Stimulated activated CD4-positive, alpha-beta T cell treated with anti-CD3 and anti-CD28 coated beads, Interleukin-15, amount 100 ng/mL, for 48 hours (primary cell): ENCODE measurements at places on chromosomes 5 and 9.

GRCh38 chr9:86353655-86354010 is 577 bp downstream of the TUT7 start:
- no peak for DNase-seq

DNA sequence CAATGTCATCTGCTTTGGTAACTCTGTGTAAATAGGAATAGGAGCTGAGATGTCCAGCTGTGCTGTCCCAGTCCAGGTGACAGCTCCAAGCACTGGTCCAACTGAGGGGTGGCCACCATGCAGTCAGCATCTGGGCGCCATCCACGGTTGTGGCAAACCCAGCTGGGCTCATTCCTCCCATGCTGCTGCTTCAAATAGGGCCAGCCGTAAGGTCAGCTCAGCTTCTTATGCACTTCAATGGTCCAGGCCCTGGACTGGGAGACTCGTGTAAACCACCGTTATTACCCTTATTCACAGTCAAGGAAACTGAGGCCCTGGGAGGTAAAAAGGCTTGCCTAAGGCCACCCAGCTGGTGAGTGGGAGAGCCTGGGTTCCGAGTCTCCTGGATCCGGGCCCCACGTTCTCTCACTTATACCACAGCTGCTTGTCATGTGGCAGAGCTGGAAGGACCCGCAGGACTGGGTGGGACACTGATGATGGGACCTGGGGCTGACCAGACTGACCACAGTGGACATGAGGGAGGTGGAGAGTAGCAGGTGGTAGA is 38.7 kb upstream of the ANGPTL2 start:
- DNase-seq = no peak

GRCh38 chr9:113622600-113623400 is 159.3 kb downstream of the RGS3 start:
- DNase-seq = peak; percentile 87

DNA sequence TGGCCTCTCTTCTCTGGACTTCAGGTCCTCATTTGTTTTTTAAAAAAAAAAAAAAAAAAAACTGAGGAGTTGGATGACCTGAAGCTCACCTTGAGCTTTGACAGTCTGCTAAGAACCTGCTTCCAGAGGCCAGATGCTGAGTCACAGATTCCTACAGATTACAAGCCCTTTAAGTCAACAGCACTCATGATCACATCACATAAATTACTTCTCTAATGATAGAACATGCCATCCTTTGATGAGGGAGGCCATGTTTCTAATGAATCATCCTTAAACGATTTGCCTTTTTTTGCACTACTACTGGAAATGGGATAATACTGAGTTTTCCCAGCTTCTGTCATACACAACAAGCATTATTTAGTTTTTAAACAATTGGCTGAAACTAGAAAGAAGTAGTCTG is 34.2 kb upstream of the MYOT start:
- no peak for DNase-seq

- DNase-seq = no peak
Observed at GRCh38 chr5:58407042-58407719, 52.7 kb downstream of the PLK2 start.

DNA sequence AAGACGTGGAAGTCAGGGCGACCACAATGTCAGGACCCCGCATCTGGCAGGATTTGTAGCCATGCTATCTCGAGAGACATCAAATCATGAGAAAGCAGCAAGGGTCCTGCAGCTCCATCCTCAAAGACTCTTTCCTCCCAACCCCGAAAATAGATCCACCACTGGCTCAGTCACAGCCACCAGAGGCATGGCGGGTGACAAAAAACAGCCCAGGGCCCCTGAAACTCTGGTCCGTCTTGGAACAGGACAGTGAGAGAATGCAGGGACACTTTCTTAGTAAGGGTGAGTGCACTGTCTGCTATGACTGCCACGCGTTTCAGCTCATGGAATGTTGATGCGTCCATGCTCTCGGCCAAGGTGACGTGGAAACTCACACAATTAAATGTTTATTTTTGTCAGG is 220.9 kb downstream of the IRX2 start:
- no peak for DNase-seq

GRCh38 chr5:31614151-31615020 is 24.5 kb upstream of the PDZD2 start:
- no peak for DNase-seq

- no peak for DNase-seq
Observed at GRCh38 chr5:56561-57290, 35.2 kb upstream of the PLEKHG4B start.

DNA sequence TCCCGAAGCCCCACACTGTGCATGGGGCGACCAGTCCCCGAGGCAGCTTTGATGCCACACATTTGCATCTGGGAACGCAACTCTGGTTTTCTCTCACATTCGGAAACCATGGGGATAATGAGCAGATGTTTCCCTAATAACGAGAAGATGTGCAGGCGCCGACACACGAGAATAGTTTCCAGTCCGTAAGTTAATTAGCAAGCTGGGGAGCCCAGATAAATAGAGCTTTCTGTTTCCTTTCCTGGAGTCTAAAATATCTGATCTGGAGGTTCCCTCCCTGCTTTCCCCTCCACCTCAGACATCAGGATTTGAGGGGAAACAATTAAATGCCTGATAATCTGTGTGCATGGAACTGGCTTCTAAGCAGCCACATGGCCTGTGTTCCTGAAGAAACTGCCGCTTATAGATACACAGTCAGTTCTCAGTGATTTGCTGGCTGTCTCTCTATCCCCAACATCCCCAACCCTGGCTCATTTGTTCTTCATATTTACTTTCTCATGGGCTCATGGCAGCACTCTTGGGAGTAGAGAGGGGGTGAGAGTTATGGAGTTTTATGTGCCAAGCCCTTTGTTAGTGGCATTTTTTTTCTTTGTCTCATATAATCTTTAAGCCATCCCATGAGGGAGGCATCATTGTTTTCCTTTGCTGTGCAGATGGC is 62.8 kb downstream of the PDZD2 start:
- no peak for DNase-seq

DNA sequence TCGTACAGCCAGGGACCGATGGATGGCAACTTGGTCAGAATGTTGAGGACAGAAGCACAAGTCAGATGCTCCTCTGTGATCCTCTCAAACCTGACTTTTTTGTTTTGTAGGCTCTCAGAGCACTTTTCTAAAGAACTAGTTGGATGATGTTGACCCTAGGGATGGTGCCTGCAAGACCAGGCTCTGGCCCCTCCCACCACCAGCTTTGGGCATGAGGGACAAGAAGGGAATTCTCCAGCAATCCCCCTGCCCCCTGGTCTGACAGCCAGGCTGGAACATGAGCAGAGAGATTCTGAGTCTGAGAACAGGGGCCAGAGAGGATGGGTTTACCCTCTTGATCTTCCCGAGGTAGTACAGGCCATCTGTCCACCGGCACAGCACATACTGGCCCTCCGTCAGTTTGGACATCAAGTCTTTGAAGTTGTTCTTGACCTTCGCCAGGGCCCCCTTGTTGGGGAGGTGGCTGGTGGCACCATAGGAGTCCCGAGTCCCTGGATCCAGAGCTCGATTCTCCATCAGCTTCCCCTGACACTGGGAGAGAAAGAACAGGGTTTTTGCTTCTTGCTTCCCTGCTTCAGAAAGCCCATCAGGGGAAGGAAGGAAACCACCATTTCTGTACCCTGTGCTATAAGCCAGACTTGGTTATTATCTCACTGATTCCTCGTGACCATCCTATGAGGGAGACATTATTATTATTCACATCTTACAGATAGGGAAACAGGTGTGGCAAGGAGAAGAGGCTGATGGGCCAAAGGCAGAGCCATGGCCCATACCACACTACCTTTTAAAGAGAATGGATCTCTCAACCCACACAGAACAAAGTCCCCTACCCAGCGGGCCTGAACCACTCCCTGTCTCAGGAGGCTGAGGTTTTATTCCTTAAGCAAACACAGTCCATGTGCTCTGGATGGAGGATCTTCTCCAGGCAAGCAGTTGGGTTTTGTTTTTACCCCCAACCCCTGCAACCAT is 2.5 kb downstream of the PHF19 start:
- DNase-seq = no peak

- DNase-seq = no peak
Observed at GRCh38 chr5:172744123-172745104, 26.6 kb downstream of the DUSP1 start.

GRCh38 chr5:58231041-58231440 is 228.8 kb downstream of the PLK2 start:
- no peak for DNase-seq

DNA sequence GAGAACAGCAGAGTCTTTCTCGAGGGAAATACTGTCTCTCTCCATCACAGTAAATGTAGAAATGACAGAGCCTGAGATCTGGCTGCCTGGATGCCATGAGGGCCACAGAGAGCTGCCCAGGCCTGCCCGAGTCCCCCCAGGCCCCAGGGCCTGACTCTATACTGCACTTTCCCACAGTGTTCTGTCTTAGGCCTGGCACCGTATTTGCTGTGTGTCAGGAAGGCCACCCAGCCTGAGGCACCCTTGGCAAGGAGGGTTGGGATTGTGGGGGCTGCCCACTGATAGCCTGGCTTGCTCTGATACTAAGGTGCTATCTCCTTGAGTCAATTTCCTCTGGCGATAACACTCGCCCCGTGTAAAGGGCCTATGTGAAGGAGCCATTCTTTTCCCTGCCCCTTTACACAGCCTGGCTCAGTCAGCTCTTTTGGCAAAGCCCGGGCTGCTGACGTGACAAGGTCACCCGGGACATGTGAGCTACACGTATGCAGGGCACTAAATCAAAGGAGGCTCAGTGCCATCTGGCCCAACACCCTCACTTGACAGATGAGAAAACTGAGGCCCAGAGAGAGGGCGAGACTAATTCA is 630.1 kb upstream of the KLF4 start:
- no peak for DNase-seq

DNA sequence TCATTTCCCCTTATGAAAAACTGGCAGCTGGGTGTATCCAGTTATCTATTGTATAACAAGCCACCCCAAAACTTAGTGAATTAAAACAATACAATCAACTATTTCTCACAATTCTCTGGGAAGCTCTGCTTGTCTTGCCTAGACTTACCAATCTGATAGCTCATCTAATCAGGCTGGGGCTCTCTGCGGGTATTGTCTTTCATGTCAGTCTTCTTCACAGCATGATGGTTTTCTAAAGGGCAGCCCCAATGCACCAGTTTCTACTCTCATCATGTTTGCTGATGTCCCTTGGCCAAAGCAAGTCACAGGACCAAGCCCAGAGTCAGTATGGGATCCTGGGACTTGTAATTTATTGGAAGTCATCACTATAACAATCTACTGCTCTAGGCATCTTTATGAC is 433.5 kb downstream of the KIAA0825 start:
- DNase-seq = no peak

DNA sequence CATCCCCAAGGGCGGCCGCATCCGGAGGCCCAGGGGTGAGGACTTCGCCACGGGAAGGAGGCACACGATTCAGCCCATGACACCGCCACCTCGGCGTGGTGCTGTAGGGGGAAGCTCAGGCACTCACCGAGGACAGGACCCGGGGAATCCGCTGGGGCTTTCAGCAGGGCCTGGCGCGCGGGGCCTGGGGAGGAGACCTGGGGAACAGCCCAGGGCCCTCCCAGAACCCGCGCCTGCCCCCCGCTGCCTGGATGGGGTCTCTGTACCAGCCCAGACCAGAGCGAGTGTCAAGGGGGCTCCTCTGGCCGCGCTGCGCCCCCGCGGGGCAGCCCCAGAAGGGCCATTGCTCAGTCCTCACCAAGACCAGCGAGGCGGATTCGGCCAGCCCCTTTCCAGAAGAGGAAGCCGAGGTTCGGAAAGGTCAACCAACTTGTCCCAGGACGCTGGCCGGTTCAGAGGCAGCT is 12.8 kb downstream of the COL23A1 start:
- DNase-seq = no peak

DNA sequence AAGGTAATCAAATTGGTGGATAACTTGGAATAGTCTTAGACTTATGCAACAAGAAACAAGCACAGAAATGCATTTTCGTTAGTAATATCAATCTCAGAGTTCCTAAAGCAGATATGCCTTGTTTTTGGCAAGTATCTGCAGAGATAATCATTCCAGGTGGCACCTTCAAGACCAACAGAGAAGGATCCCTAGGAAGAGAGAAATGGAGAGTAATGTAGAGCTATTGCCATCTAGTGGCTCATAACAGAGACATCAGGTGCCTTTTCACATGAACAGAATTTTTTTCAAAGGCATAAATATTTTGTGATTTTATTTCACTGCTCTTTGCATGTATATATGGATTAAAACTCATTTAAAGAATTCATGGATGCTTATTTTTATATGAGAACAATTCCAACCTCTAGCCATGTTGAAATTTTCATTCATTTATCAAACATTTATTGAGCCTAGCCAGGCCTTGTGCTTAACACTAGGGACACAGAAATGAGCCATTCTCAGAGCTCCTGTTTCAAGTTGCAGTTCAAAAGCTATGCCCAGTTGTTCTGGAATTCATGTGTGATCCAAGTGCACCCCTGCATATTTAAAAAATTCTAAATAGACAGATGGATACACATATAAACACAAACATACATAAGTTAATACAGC is 117.5 kb upstream of the OR13F1 start:
- DNase-seq = no peak

DNA sequence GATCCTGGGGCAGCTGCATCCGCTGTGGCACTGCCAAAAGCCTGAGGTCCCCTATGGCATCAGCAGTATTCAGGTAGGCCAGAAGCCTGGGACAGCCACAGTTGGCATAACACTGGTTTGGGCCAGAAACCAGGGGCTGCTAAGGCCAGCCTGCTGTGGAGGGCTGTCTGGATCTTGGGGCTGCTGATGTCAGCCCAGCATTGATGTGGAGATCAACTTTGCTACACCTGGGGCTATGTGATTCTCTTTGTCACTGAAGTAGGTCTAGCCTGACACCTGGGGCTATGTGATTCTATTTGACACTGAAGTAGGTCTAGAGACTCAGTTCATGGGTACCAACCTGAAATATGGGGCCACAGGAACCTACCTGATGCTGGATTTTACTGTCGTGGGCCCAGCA is 411.5 kb downstream of the RASEF start:
- no peak for DNase-seq
